SJSA1 (cell line): ENCODE measurements at places on chromosomes 1 and 21. TPM values are rescaled to one million over a fixed set of nuclear protein-coding genes. Genes with fewer than 3 reads are reported as not detected.
A peak's percentile ranks its signal among the peaks of the same experiment; 100 is the strongest.

Gene ARHGEF19
- 3.8 and 10.7 TPM in 2 replicates for total RNA-seq

Gene DPT
- not detected in 2 replicates for total RNA-seq

Gene DAB1
- total RNA-seq: not detected in 2 replicates

Gene RAB7B
- total RNA-seq: 0.19 and 0.55 TPM in 2 replicates

Gene ZBTB8A
- total RNA-seq: 7.3 and 8.6 TPM in 2 replicates

Gene OR2M3
- total RNA-seq: not detected in 2 replicates

Gene MAN1C1
- not detected in 2 replicates for total RNA-seq

Gene KRTAP19-5
- not detected in 2 replicates for total RNA-seq

Gene RASSF5
- total RNA-seq: 2.7 and 3.3 TPM in 2 replicates

Gene AMY2A
- total RNA-seq: not detected in 2 replicates

Gene LCE3D
- total RNA-seq: not detected in 2 replicates

Gene FNBP1L
- 14.1 and 21.4 TPM in 2 replicates for total RNA-seq

Gene OR2L8
- not detected in 2 replicates for total RNA-seq

- H3K27me3 ChIP-seq: no peaks in the 10 kb centered on the region
- no peak for DNase-seq
- no peaks in the 10 kb centered on the region for H3K36me3 ChIP-seq
- H3K4me1 ChIP-seq: no peaks in the 10 kb centered on the region
Measured at GRCh38 chr1:62844030-62844429, 60.1 kb downstream of the ATG4C start.

DNA sequence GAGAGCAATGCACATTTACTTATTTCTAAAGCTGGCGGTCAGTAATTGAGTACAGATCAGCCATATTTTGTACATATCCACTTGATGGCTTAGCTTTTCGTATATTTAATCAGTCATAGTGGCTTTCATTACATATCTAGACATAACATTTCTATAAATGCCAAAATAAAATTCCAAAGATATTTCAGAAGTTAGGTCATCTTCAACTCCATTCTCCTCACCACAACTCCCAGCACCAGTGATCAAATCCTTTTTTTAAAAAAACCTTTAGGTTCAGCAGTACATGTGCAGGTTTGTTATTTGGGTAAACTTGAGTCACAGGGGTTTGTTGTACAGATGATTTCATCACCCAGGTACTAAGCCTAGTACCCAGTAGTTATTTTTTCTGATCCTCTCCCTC, 53.9 kb upstream of the GNG4 start:
- 0 out of 2 replicates have a peak overlapping the region, but pooled peaks have one; percentile 9 for H3K27ac ChIP-seq
- no peak for DNase-seq
- peaks cover 7% of the 10 kb centered on the region for H3K4me1 ChIP-seq
- peaks cover 3% of the 10 kb centered on the region; the same call in 1 of the 2 replicates for H3K36me3 ChIP-seq

DNA sequence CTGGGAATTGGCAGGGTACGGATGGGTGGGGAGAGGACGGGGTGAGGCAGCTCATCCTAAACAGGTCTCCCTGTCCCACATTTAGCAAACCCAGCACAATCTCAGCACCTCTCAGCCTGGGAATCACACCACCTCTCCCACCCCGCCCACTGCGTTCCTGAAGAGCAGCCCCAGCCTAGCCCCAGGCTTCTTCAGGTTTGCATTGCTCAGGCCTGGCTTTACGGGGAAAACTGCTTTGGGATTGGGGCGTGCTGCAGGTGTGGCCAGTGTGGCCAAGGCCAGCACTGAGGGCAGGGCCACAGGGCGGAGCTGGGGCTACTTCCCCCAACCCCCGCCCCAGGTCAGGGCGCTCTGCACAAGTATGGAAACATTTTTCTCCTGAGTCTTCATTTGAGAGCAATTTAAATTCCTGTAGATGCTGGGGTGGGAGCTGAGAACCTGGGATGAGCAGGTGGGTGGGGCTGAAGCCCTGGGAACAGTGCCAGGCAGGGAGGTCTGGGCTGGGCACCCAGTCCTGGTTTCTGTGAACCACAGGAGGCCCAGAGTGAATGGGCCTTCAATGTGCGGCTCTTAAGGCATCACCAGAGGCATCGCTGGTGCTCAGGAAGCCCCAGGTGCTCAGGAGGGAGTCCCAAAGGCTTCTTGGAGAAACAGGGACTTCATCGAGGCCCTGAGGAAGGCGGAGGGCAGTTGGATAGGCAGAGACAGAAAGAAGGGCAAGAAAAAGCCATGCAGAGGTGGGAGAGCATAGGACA, 24.1 kb downstream of the TNNT2 start:
- 0 out of 2 replicates have a peak, but pooled peaks cover 4% of the 10 kb centered on the region for H3K27me3 ChIP-seq
- no peaks in the 10 kb centered on the region for H3K36me3 ChIP-seq
- H3K4me1 ChIP-seq: no peaks in the 10 kb centered on the region; the same call in 1 of the 2 replicates
- DNase-seq: no peak
- H3K27ac ChIP-seq: no peak overlapping the region
- H3K4me3 ChIP-seq: no peak overlapping the region

GRCh38 chr1:184888505-184888904, 85.8 kb downstream of the NIBAN1 start:
- H3K4me3 ChIP-seq: no peak overlapping the region
- H3K36me3 ChIP-seq: peaks cover 13% of the 10 kb centered on the region; the same call in 1 of the 2 replicates
- DNase-seq: no peak
- H3K27me3 ChIP-seq: no peaks in the 10 kb centered on the region
- H3K4me1 ChIP-seq: peaks cover 33% of the 10 kb centered on the region
- H3K27ac ChIP-seq: no peak overlapping the region

DNA sequence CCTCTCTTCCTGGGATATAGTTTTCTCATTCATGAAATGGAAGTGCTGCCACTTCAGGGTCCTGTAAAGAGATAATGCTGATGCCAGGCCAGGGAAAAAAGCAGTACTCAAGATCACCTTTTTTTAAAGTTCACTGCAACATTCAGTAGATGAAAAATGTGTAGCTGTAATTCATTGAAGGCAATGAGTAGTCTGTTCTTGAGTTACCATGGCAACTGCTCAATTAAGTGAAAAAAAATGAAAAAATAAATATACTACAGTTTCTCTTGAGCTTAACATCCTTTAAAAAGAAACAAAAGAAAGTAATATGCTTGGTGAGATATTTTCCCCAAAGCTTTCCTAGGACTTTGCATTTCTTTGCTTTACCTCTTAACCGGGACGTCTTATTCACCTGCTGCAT, 183.3 kb downstream of the AK5 start:
- no peak overlapping the region for H3K4me3 ChIP-seq
- DNase-seq: no peak
- no peak overlapping the region for H3K27ac ChIP-seq
- no peaks in the 10 kb centered on the region for H3K27me3 ChIP-seq
- H3K4me1 ChIP-seq: peaks cover 8% of the 10 kb centered on the region
- no peaks in the 10 kb centered on the region for H3K36me3 ChIP-seq

- no peak overlapping the region for H3K4me3 ChIP-seq
- peaks cover 6% of the 10 kb centered on the region; the same call in 1 of the 2 replicates for H3K4me1 ChIP-seq
- no peaks in the 10 kb centered on the region for H3K36me3 ChIP-seq
Measured at GRCh38 chr21:28798798-28799197, 193.9 kb downstream of the LTN1 start.

- DNase-seq: no peak
- H3K27me3 ChIP-seq: peaks cover 16% of the 10 kb centered on the region
- no peaks in the 10 kb centered on the region for H3K36me3 ChIP-seq
- H3K4me1 ChIP-seq: no peaks in the 10 kb centered on the region
- H3K4me3 ChIP-seq: no peak overlapping the region
- H3K27ac ChIP-seq: no peak overlapping the region
Measured at GRCh38 chr1:121522061-121522759, 337.4 kb downstream of the SRGAP2C start.

GRCh38 chr1:78177708-78178270, 132.0 kb downstream of the GIPC2 start:
- no peaks in the 10 kb centered on the region for H3K4me1 ChIP-seq
- H3K4me3 ChIP-seq: no peak overlapping the region
- no peaks in the 10 kb centered on the region for H3K27me3 ChIP-seq
- H3K27ac ChIP-seq: no peak overlapping the region
- no peaks in the 10 kb centered on the region for H3K36me3 ChIP-seq
- no peak for DNase-seq

DNA sequence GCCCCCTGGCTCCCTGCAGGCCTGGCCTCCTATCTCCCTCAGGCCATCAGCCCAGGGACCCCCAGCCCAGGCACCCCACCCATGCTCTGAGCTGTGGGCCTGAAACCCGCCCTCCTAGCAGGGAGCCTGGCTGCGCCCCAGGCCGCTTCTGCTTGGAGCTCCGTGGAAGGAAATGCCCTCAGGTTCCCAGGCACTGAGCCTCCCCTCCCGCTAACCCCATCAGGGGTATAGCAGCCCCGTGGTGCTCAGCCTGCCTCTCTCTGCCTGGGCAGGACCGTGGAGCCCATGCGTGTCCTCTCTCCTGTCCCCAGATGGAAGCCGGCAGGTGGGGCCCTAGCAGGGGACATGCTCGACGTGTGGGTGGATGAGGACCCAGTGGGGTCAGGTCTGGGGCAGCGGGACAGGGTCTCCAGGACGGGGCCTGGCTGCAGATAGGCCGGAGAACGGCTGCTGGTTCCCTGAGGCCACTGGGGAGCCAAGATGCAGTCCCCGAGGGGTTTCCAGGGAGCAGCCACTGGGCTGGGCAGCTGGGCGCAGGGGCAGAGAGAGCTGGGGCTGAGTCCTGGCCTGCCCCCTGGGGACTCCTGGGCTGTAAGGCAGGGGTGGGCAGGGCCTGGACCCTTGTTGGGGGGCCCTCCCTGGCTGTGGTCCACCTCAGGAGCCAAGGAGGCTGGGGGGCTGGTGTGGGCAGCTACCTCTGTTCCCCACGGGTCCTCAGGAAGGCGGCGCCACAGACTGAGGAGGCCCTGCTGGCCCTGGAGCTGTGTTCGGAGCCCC, 75.5 kb downstream of the MORN1 start:
- peaks cover 2% of the 10 kb centered on the region; the same call in 1 of the 2 replicates for H3K36me3 ChIP-seq
- DNase-seq: no peak
- peak overlapping the region; percentile 47; the same call in 1 of the 2 replicates for H3K27ac ChIP-seq

DNA sequence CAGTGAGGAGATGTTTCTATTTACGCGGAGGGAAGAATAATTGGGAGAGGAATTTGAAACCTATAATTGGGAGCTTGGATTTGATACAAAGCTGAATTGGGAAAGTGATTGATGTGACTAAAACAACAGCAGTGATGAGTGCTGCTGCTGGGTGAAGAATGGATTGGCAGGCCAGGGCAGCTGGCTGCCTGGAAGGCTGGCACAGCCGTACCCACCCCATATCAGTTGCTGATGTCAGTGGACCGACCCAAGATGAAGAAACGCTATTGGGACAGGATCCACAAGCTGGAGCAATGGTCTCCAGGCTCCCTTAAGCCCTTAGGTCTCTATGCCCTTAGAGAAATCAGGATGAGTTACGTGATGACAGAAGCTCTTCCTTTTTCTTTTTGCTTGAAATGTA, 47.4 kb downstream of the GRIK1 start:
- H3K36me3 ChIP-seq: no peaks in the 10 kb centered on the region
- no peak overlapping the region for H3K27ac ChIP-seq
- H3K27me3 ChIP-seq: no peaks in the 10 kb centered on the region
- H3K4me3 ChIP-seq: no peak overlapping the region
- no peaks in the 10 kb centered on the region for H3K4me1 ChIP-seq

GRCh38 chr1:43143441-43143888, 28.6 kb downstream of the EBNA1BP2 start:
- H3K36me3 ChIP-seq: no peaks in the 10 kb centered on the region
- H3K27me3 ChIP-seq: peaks cover 32% of the 10 kb centered on the region
- H3K4me1 ChIP-seq: peaks cover 5% of the 10 kb centered on the region

DNA sequence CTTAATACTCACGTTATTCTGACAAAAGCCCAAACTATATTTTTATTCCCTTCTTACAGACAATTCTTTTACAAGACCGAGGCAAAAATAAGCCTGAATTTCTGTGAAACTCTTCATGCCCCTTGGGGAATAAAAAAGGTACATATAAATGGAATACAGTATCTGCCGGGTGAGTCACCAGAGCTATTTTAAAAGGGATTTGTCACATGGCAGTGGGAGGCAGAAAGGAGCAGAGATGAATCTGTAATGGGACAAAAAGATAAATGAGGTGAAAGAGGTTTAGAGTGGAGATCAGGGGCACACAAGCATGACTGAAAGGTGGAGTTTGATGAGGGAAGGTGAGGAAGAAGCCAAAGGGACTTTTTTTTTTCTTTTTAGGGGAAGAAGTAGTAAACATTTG, 8.8 kb downstream of the XCL1 start:
- H3K4me3 ChIP-seq: no peak overlapping the region
- H3K4me1 ChIP-seq: peaks cover 24% of the 10 kb centered on the region
- no peak for DNase-seq

- no peak overlapping the region for H3K27ac ChIP-seq
- no peaks in the 10 kb centered on the region for H3K36me3 ChIP-seq
- H3K4me3 ChIP-seq: no peak overlapping the region
- no peaks in the 10 kb centered on the region for H3K27me3 ChIP-seq
- H3K4me1 ChIP-seq: no peaks in the 10 kb centered on the region
Measured at GRCh38 chr1:192477630-192478029, 97.9 kb upstream of the RGS1 start.

- no peaks in the 10 kb centered on the region for H3K36me3 ChIP-seq
- DNase-seq: no peak
- no peaks in the 10 kb centered on the region for H3K4me1 ChIP-seq
Measured at GRCh38 chr1:116279715-116280114, 93.3 kb upstream of the ATP1A1 start.

DNA sequence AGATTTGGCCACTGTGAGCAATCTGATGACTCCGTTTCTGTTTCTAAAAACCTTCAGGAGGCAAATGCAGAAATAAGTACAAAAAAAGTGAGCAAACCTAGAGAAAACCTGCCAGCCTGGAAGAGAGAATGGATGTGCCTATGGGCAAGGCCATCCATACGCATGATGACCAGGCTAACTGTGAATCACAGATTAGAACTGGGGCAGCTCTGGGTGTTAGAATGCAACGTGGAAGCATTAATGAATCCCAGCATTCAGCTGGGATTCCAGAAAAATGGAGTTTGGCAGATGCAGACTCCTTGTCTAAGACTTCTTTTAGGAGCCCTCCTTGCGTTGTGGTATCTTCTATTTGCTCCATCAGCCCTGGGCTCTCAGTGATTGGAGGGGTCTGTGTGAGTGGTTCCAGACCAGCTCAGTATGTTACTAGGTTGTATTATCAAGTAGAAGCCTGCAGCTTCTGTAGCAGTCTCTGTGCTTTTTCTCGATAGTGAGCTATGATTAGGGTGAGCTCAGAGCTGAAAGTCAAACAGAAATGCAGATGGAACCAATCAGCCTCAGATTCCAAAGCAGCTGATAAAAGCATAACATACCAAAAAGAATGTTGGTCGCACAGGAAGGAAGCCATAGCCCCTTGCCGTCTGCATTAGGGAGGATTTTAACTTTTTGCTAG, 154.0 kb downstream of the PSMG1 start:
- H3K27ac ChIP-seq: no peak overlapping the region
- peak; percentile 9 for DNase-seq
- no peaks in the 10 kb centered on the region for H3K36me3 ChIP-seq
- no peaks in the 10 kb centered on the region for H3K27me3 ChIP-seq

- no peak overlapping the region for H3K4me3 ChIP-seq
- DNase-seq: no peak
- H3K36me3 ChIP-seq: no peaks in the 10 kb centered on the region
- no peaks in the 10 kb centered on the region for H3K27me3 ChIP-seq
- H3K27ac ChIP-seq: no peak overlapping the region
- peaks cover 32% of the 10 kb centered on the region for H3K4me1 ChIP-seq
Measured at GRCh38 chr21:46041183-46041582, 56.7 kb upstream of the COL6A2 start.

DNA sequence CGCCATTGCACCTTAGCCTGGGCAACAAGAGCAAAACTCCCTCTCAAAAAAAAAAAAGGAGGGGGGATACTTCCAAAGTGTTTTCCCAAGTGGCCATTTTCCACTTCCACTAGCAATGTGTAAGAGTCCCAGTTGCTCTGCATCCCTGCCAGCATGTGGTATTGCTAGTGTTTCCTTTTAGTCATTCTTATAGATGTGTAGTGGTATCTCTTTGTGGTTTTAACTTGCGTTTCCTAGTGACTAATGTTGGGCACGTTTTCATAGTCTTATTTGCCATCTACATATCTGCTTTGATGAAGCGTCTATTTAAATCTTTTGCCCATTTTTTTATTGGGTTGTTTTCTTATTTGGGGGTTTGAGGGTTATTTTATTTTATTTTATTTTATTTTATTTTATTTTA, 31.1 kb downstream of the INAVA start:
- peaks cover 9% of the 10 kb centered on the region; the same call in 1 of the 2 replicates for H3K4me1 ChIP-seq
- H3K4me3 ChIP-seq: no peak overlapping the region
- no peak overlapping the region for H3K27ac ChIP-seq
